Muscle of leg (tissue), 16 donors: ENCODE measurements at places on chromosomes 1 and 21. TPM values are rescaled to one million over a fixed set of nuclear protein-coding genes. Genes with fewer than 3 reads are reported as not detected.

DNA sequence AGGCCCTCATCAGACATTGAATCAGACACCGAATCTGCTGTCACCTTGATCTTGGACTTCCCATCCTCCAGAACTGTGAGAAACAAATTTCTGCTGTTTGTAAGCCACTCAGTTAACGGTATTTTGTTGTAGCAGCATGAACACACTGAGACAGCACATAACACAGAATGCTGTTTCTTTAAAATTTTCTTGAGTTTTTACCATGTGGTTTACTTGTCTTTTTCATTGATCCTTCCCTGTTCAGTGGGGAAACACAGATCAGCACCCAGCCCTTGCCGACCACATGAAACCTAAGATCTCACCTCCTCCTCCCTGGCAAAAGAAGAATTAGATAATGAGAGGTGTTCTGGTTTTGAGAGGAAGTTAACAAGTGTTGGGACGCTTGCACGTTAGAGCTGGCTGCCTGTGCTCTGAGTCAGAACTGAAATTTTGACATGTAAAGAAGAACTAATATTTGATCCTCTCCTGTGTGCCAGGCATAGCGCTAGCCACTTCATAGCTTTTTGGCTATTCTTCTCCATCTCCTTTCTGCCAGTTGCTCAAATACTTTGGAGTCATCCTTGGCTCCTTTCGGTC lies 179.6 kb downstream of the DHRS3 start:
- peaks cover 5% of the 10 kb centered on the region for H3K36me3 ChIP-seq
- DNase-seq, result no peak
- no peaks in the 10 kb centered on the region for H3K27me3 ChIP-seq
- no peak overlapping the region for H3K27ac ChIP-seq
- H3K4me1 ChIP-seq, result peaks cover 14% of the 10 kb centered on the region
- H3K4me3 ChIP-seq, result no peak overlapping the region

GRCh38 chr1:111864862-111865261 lies 109.2 kb downstream of the DDX20 start:
- H3K27ac ChIP-seq, result no peak overlapping the region
- H3K36me3 ChIP-seq, result no peaks in the 10 kb centered on the region
- no peak for DNase-seq
- H3K4me3 ChIP-seq, result no peak overlapping the region
- peaks cover 2% of the 10 kb centered on the region for H3K27me3 ChIP-seq
- no peaks in the 10 kb centered on the region for H3K4me1 ChIP-seq

GRCh38 chr21:41712730-41713129 lies 54.1 kb downstream of the RIPK4 start:
- H3K4me3 ChIP-seq, result no peak overlapping the region
- peaks cover 42% of the 10 kb centered on the region for H3K27me3 ChIP-seq
- H3K27ac ChIP-seq, result no peak overlapping the region
- H3K4me1 ChIP-seq, result peaks cover 2% of the 10 kb centered on the region

MOV10 gene
- total RNA-seq, result 35.6 TPM

DNA sequence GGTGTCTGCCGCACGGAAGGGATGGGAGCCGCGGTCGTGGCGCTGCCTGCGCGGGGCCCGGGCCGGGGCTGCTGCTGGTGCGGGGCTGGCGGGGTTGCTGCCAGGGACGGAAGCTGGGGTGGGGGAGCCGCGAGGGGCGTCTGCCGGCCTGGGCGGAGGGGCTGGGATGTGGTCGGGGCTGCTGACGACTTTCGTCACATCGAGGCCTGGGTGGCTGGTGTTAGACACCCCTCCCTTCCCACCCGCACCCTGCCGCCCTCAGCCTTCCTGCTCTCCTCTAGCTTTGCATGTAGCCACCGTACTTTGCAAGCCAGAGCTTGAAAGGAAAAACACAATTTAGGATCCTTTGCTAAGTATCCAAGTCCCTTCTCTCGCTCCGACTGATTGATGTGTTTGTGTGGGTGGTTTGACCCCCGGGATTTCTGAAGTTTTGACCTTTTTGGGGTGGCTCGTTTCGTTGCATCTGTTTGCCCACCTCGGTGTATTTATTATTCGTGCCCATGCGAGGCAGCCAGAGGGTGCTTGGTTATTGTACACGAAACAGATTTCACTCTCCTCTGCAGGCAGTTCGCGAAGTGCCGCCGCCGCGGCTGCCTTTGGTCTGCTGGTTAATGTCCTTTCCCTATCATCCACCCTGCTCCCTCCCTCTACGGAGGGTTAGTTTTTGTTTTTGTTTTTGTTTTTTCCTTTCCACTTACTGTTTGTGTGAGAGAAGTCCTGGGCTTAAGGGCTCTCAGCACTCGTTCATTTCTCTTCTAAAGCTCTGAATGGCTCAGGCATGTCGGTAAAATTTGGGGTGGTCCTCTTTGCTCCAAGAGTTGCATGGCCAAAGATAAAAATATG lies 868 bp downstream of the C1orf21 start:
- peaks cover 14% of the 10 kb centered on the region for H3K4me1 ChIP-seq
- peaks cover 4% of the 10 kb centered on the region for H3K27me3 ChIP-seq
- DNase-seq, result peak; percentile 65
- peak overlapping the region; percentile 92 for H3K27ac ChIP-seq
- no peaks in the 10 kb centered on the region for H3K36me3 ChIP-seq

- H3K27ac ChIP-seq, result no peak overlapping the region
- H3K4me1 ChIP-seq, result no peaks in the 10 kb centered on the region
- H3K27me3 ChIP-seq, result no peaks in the 10 kb centered on the region
- no peak for DNase-seq
- H3K4me3 ChIP-seq, result no peak overlapping the region
Measured at GRCh38 chr1:143625886-143626285, 345.9 kb downstream of the FAM72C start.

DNA sequence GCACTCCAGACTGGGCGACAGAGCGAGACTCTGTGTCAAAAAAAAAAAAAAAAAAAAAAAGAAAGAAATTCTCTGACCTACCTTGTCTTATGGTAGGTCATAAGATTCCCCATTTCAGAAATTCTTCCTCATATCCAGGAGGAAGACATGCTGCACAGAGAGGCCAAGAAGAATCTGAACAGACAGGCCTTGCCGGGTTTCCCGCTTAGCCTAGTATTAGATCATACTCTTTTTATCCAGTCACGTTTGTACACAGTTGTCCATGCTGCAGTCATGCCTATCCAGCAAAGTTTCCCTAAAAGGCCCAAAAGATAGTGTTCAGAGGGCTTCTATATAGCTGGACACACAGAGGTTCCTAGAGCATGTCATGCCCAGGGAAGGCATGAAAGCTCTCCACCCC lies 93.6 kb upstream of the CHODL start:
- no peaks in the 10 kb centered on the region for H3K36me3 ChIP-seq
- no peaks in the 10 kb centered on the region for H3K27me3 ChIP-seq
- H3K4me3 ChIP-seq, result no peak overlapping the region

OR11L1 gene
- total RNA-seq, result not detected

GRCh38 chr1:24903955-24904730 lies 25.9 kb downstream of the RUNX3 start:
- no peak overlapping the region for H3K27ac ChIP-seq
- peaks cover under 1% of the 10 kb centered on the region for H3K4me1 ChIP-seq
- no peaks in the 10 kb centered on the region for H3K36me3 ChIP-seq
- no peak for DNase-seq
- H3K4me3 ChIP-seq, result no peak overlapping the region
- H3K27me3 ChIP-seq, result peaks cover 9% of the 10 kb centered on the region

DNA sequence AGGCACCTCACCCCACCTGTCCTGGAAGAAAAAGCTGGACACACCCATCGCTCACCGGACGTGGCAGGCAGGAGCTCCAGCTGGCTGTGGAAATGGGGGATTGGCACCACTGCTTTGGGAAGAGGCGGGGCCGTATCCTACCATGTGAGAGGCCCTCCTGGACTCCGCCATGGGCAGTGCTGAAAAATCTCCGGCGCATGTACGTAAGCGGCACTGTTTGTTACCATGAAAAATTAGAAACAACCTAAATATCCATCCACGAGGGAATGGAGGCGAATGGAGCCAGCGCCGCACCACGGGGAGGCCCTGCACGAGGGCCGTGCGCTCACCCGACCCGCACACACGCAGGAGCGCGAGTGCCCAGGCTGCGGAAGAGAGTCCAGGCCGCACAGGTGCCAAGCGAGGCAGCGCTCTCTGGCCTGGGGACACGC lies 3.1 kb downstream of the KRTAP10-8 start:
- H3K27ac ChIP-seq, result no peak overlapping the region
- no peaks in the 10 kb centered on the region for H3K36me3 ChIP-seq
- DNase-seq, result no peak
- no peaks in the 10 kb centered on the region for H3K4me1 ChIP-seq

ZNF678 gene
- 17.3 TPM for total RNA-seq

GRCh38 chr1:229094476-229095311 lies 176.2 kb upstream of the RAB4A start:
- H3K27me3 ChIP-seq, result no peaks in the 10 kb centered on the region
- H3K4me1 ChIP-seq, result peaks cover 2% of the 10 kb centered on the region
- H3K4me3 ChIP-seq, result no peak overlapping the region
- H3K27ac ChIP-seq, result peak overlapping the region; percentile 29
- peak; percentile 60 for DNase-seq

INSRR gene
- total RNA-seq, result 0.18 TPM

RGS18 gene
- 1.1 TPM for total RNA-seq

- no peaks in the 10 kb centered on the region for H3K27me3 ChIP-seq
- H3K27ac ChIP-seq, result no peak overlapping the region
- no peaks in the 10 kb centered on the region for H3K4me1 ChIP-seq
- H3K4me3 ChIP-seq, result no peak overlapping the region
- no peaks in the 10 kb centered on the region for H3K36me3 ChIP-seq
Measured at GRCh38 chr1:189939967-189940366, 537.7 kb downstream of the BRINP3 start.

GRCh38 chr21:42694751-42695696 lies 41.6 kb downstream of the PDE9A start:
- no peaks in the 10 kb centered on the region for H3K27me3 ChIP-seq
- no peak overlapping the region for H3K27ac ChIP-seq
- peaks cover 4% of the 10 kb centered on the region for H3K4me1 ChIP-seq
- H3K36me3 ChIP-seq, result peaks cover 24% of the 10 kb centered on the region

GRCh38 chr21:31725202-31725839 lies 6.6 kb downstream of the SCAF4 start:
- DNase-seq, result no peak
- H3K4me3 ChIP-seq, result no peak overlapping the region
- no peak overlapping the region for H3K27ac ChIP-seq
- H3K4me1 ChIP-seq, result peaks cover 6% of the 10 kb centered on the region

DNA sequence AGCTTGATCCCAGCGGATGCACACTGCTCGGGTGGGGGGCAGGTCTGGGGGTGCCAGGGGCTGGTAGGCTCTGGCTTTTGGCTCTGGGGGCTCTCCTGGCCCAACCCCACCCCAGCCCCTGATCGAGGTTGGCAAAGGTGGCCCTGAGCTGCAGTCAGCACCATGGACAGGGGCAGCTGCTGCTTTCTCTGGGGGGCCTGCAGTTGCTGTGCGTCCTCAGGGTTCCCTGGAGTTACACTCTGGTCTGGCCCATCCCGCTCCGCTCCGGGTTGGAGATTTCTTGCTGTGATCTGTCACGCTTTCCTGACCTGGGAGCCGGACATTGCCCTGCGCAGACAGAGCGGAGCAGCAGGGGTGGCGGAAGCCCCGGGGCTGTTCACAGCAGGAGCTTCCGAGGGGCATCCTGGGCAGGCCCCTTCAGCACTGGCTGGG lies 8.0 kb upstream of the PLCH2 start:
- no peaks in the 10 kb centered on the region for H3K36me3 ChIP-seq

DNA sequence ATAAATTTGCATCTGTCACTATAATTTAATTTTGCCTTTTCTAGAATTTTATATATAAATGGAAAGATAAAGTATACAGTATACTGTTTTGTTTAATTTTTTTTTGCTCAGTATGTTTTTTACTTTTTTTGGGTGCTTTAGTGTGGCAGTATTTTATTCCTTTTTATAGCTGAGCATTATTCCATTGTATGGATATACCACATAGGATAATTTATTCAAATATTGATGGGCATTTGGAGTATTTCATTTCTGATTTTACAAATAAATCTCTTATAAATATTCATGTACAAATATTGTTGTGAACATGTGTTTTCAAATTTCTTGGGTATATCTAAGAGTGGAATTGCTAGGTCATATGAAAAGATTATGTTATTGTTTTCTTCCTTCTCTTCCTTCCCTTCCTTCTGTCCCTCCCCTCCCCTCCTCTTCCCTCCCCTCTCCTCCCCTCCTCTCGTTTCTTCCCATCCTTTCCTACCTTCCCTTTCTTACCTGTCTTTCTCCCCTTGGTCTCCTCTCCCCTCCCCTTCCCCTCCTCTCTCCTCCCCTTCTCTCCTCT lies 18.5 kb downstream of the SLC35A3 start:
- DNase-seq, result no peak
- no peak overlapping the region for H3K4me3 ChIP-seq
- H3K27ac ChIP-seq, result no peak overlapping the region

DDI2 gene
- total RNA-seq, result 20.6 TPM

- H3K36me3 ChIP-seq, result no peaks in the 10 kb centered on the region
- H3K27me3 ChIP-seq, result no peaks in the 10 kb centered on the region
- no peak overlapping the region for H3K27ac ChIP-seq
- no peak overlapping the region for H3K4me3 ChIP-seq
- H3K4me1 ChIP-seq, result no peaks in the 10 kb centered on the region
Measured at GRCh38 chr1:104156738-104157137, 407.0 kb downstream of the AMY1C start.

- H3K4me3 ChIP-seq, result no peak overlapping the region
- H3K27me3 ChIP-seq, result peaks cover 10% of the 10 kb centered on the region
- H3K27ac ChIP-seq, result no peak overlapping the region
- no peak for DNase-seq
- no peaks in the 10 kb centered on the region for H3K36me3 ChIP-seq
- H3K4me1 ChIP-seq, result peaks cover 17% of the 10 kb centered on the region
Measured at GRCh38 chr1:2575801-2576663, 10.5 kb upstream of the PRXL2B start.

PTGS2 gene
- 1.1 TPM for total RNA-seq

HNRNPU gene
- 209 TPM for total RNA-seq

GRCh38 chr1:33641104-33641830 lies 168.8 kb downstream of the ZSCAN20 start:
- H3K27ac ChIP-seq, result no peak overlapping the region
- peaks cover 4% of the 10 kb centered on the region for H3K27me3 ChIP-seq
- no peak for DNase-seq
- H3K36me3 ChIP-seq, result no peaks in the 10 kb centered on the region
- H3K4me3 ChIP-seq, result no peak overlapping the region

ADAMTS5 gene
- total RNA-seq, result 13.0 TPM

GPR161 gene
- total RNA-seq, result 9.8 TPM

DNA sequence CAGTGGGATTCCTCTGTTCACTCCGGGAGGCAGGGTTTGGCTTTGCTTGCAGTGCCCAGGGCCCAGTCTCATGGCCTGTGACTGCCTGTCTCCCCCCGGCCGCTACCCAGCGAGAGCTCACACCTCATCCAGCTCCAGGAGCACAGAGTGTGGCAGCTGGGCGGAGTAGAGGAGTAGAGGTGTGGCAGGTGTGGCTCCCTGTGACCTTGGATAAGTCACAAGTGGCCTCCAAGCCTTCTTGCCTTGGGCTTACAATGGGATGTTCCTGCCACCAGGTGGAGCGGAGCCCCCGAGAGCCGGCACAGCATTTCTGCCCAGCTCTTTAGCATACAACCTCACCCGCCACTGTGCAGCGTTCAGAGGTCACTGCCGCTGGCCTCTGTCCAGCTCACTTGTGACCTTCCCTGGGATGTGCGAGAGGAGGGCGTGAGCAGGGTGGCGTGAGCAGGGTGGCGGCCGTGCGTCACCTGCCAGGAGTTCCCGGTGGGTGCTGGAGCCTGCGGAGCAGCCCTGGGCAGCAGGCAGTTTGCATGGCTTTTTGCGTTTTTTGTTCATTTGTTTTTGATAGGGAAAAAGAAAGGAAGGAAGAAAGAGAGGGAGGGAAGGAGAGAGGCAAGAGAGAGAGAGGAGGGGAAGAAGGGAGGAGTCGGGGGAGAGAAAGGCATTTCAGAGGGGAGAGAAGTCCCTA lies 42.4 kb downstream of the CRYAA start:
- H3K36me3 ChIP-seq, result no peaks in the 10 kb centered on the region
- H3K27me3 ChIP-seq, result peaks cover 8% of the 10 kb centered on the region
- peaks cover 8% of the 10 kb centered on the region for H3K4me1 ChIP-seq
- no peak overlapping the region for H3K27ac ChIP-seq

GRCh38 chr21:45557616-45558043 lies 15.4 kb upstream of the SLC19A1 start:
- H3K4me3 ChIP-seq, result no peak overlapping the region
- peaks cover 4% of the 10 kb centered on the region for H3K27me3 ChIP-seq
- H3K27ac ChIP-seq, result no peak overlapping the region
- DNase-seq, result no peak
- no peaks in the 10 kb centered on the region for H3K36me3 ChIP-seq
